ENCODE measurements at places on chromosomes 6 and 20. TPM values are rescaled to one million over a fixed set of nuclear protein-coding genes. Genes with fewer than 3 reads are reported as not detected.
A peak's percentile ranks its signal among the peaks of the same experiment; 100 is the strongest.

DNA sequence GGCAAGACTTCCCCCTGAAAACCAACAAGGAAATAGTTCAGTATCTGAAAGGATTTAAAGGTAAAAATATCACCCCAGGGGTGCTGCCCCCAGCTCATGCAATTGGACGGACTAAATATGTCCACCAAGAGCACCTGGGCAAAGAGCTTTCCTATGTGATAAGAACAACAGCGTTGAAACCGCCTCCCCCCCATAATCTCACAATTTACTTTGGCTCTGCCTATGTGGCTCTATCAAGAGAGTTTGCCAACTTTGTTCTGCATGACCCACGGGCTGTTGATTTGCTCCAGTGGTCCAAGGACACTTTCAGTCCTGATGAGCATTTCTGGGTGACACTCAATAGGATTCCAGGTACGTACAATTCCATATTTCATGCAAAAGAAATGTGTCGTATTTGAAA lies 35.8 kb downstream of the GCNT2 start:
- H3K36me3 ChIP-seq: peaks cover 2% of the 10 kb centered on the region
- no peaks in the 10 kb centered on the region for H3K27me3 ChIP-seq
- H3K4me1 ChIP-seq: peaks cover 5% of the 10 kb centered on the region
- DNase-seq: no peak
- H3K4me3 ChIP-seq: no peak overlapping the region

- peaks cover 13% of the 10 kb centered on the region for H3K4me1 ChIP-seq
- H3K36me3 ChIP-seq: no peaks in the 10 kb centered on the region
- no peak for DNase-seq
- H3K4me3 ChIP-seq: peak within 1 kb of the TSS; percentile 50
Measured at GRCh38 chr6:138795809-138796603, at the start of gene ECT2L. ECT2L (plus strand) TSS chr6:138796087; CDS start chr6:138813275, 17,188 bp downstream.

DNA sequence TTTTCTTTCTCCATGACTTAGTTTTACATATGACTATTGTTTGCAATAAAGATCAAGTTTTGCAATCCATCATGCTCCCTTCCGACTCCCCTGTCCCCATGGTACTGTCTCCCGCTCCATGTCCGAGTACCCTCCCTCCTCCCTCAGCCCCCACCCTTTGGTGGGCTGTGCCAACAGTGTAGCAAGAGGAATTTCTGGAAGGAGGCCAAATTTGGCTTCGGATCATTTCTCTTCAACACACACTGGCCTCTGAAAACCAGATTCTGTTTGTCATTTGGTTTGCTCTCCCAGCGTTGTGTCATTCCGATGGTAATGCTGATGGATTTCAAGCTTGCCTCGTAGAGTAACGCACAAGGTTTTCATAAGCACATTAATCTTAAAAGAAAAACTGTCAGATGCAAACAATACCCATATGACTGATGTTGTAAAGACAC lies 22.9 kb upstream of the PAX1 start:
- H3K27me3 ChIP-seq: peaks cover 6% of the 10 kb centered on the region
- no peak overlapping the region for H3K4me3 ChIP-seq
- H3K27ac ChIP-seq: no peak overlapping the region
- H3K4me1 ChIP-seq: no peaks in the 10 kb centered on the region
- H3K36me3 ChIP-seq: no peaks in the 10 kb centered on the region

DNA sequence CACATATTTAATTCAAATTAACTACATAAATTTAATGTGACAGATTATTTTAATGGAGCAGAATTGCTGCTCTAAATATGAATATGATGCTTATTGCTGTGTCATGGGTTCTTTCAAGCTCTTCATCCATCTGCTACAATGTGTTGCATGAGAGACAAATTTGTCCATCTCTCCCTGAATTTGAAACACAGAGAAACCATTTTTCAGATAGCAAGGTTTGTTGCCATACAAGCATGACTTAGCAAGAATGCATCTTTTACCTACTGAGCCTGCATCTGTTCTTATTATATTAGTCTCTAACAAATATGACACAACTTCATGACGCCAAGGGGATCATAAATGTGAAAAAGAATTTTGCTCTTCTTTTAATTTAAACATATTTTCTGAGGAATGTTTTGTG lies 8.0 kb upstream of the UTRN start:
- no peak overlapping the region for H3K4me3 ChIP-seq
- no peaks in the 10 kb centered on the region for H3K36me3 ChIP-seq
- no peaks in the 10 kb centered on the region for H3K4me1 ChIP-seq
- no peak for DNase-seq
- no peak overlapping the region for H3K27ac ChIP-seq
- no peaks in the 10 kb centered on the region for H3K27me3 ChIP-seq

Gene ADGRF1
- total RNA-seq: not detected

DNA sequence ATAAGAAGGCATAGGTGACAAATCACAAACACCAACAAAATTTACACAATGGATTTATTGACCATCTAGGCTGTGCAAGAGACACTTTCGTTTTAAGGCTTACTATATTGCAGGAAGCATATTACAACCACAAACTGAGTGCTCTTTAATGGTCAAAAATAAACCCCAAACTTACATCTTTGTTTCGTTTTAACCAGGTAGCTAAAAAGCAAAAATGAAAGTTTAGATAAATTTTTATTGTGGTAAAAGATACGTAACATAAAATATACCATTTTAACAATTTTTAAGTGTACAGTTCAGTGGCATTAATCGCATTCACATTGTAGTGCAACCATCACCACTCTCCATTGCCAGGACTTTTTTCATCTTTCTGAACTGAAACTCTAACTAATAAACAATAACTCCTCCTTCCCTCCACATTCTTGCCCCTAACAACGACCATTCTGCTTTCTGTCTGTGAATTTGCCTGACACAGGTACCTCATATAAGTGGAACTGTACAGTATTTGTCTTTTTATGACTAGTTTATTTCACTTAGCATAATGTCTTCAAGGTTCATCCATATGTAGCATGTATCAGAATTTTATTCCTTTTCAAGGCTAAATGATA lies 32.3 kb upstream of the DUSP22 start:
- no peak overlapping the region for H3K27ac ChIP-seq
- no peak for DNase-seq
- H3K4me1 ChIP-seq: peaks cover 37% of the 10 kb centered on the region
- H3K36me3 ChIP-seq: no peaks in the 10 kb centered on the region
- peak overlapping the region; percentile 11 for H3K4me3 ChIP-seq

DNA sequence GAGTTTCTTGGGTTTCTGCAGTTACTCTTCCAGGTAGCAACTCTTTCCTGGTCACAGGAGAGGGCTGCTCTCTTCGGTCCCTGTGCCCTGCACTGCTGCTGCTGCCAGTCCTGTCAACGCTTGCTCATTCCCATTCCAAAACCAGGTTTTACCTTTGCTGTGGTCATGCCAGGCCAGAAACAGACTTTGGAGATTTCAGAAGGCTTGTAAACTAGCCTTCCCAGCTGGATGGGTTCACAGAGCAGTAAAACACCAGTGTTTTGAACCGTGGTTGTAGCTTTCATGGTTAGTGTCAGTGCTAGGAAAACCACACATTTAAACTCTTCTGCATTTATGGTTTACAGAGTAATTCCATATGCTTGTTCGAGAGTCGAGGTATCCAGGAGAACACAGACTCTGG lies 16.2 kb downstream of the ARFGEF2 start:
- H3K27me3 ChIP-seq: no peaks in the 10 kb centered on the region
- no peak overlapping the region for H3K4me3 ChIP-seq
- H3K27ac ChIP-seq: no peak overlapping the region
- peaks cover 20% of the 10 kb centered on the region for H3K4me1 ChIP-seq
- DNase-seq: no peak

DNA sequence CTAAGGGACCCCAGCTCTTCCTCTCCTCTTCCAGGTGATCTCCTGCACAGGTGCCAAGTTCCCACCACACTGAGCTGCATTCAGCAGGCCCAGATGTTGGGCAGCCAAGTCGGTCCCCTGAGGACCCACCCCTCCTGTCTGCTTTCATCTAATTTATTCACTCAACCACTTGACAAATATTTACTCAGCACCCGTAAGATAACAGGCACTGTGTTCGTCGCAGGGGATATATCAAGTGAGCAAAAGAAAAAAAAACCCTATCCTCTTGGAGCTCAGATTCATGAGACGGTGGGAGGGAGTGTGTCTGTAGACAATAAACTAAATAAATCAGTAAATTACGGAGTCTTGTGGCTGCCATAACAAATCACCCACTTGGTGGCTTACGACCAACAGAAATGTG lies 143.6 kb downstream of the MRPL14 start:
- H3K27me3 ChIP-seq: peaks cover 7% of the 10 kb centered on the region
- no peak for DNase-seq
- H3K36me3 ChIP-seq: no peaks in the 10 kb centered on the region

DNA sequence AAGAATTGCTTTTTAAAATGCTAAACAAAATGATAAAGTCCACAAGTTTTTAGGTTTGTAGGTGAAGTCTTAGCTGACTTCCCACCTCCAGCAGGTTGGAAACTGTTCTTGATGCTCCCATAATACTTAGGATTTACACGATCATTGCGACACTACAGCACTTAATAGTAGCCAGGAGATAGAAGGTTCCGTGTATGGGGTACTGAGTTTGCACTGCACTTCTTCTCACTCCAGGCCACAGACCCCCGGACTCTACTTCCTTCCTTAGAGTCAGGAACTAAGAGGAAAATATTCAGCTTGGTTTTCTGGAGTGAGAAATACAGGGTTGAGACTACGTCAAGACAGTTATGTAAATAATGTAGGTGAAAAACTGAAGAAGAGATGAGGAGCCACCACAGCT lies 56.1 kb upstream of the SGK1 start:
- no peak for DNase-seq
- peaks cover 52% of the 10 kb centered on the region for H3K4me1 ChIP-seq
- no peaks in the 10 kb centered on the region for H3K27me3 ChIP-seq
- no peak overlapping the region for H3K4me3 ChIP-seq
